ENCODE measurements at places on chromosomes 5 and 9.

- no peak for DNase-seq
Observed at GRCh38 chr5:160699301-160699700, 152.7 kb downstream of the ATP10B start.

GRCh38 chr5:10339058-10339811, 14.3 kb upstream of the MARCHF6 start:
- no peak for DNase-seq

DNA sequence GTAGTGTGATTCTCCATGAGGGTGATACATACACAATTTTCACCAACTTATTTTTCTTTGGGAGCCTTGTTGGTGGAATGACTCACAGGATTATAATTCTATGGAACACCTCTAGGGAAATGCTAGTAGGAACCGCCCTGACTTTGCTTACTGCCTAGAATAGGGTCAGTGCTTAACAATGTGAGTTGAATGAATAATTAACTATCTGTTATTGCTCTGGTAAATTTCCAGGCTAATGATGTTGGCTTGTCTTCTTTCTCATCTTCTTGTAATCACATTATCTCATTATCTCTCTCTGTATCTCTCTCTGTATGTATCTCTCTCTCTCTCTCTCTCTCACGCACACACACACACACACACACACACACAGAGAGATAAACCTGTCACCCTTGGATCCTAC, 291.1 kb downstream of the TRIM32 start:
- no peak for DNase-seq

DNA sequence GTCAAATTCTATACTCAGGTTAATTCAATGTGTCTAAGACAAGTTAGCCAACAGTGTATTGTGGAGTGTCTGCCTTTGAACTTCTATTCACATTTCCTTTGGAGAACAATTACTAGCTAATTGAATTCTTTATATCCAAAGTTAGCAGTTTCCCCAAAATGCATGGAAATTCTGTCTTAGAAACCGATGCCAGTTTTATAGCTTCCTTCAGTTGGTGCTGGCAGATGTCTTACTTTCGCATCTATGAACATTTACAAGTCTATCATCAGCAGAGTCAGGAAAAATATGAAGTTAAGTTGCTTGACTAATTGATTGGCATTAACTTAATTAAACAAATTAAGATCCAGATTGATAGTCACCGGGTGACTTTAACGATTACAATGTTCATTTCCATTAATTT, 527.6 kb upstream of the CDH18 start:
- no peak for DNase-seq

- no peak for DNase-seq
Observed at GRCh38 chr9:22986556-22986955, 539.9 kb downstream of the DMRTA1 start.

GRCh38 chr5:158819840-158820620, 279.7 kb downstream of the EBF1 start:
- no peak for DNase-seq

DNA sequence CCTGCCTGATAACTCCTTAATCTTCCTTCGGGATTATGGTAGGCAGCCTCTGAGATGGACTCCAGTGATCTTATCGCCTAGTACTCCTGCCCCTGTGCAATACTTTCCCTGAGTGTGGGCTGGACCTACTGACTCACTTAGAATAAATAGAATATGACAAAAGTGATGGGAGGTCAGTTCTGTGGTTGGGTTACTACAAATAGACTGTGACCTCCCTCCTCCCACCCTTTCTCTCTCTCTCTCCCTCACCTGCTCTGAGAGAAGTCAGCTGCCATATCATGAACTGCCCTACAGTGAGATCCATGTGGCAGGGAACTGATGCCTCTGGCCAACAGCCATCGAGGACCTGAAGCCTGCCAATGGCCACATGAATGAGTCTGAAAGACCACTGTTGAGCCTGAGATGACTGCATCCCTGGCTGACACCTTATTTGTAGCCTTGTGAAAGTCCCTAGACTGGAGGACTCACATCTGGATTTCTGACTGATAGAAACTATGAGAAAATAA, 31.7 kb downstream of the NRG2 start:
- DNase-seq = no peak

GRCh38 chr5:149012350-149012749, 50.5 kb downstream of the SH3TC2 start:
- DNase-seq = no peak

DNA sequence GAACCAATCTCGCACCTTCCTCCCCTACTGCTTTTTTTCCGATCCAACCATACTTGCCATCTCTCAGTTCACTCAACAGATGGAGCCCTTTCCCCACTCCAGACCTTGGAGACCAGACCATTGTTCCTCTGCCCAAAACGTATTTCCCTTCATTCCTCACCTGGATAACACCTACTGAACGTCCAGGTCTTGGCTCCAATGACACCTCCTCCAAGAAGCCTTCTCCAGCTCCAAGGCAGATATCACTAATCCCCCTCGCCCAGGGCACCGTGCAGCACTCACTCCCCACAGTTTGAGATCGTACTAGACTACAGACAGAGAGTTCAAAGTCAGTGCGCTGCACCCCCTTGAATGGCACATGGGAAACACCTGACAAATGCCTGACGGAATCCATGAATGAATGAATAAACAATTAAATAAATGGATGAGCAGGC, 47.1 kb upstream of the AKNA start:
- DNase-seq = no peak

GRCh38 chr9:16092142-16093091, 539.6 kb downstream of the CCDC171 start:
- DNase-seq = no peak

- no peak for DNase-seq
Observed at GRCh38 chr5:1497795-1498622, 25.8 kb downstream of the LPCAT1 start.

DNA sequence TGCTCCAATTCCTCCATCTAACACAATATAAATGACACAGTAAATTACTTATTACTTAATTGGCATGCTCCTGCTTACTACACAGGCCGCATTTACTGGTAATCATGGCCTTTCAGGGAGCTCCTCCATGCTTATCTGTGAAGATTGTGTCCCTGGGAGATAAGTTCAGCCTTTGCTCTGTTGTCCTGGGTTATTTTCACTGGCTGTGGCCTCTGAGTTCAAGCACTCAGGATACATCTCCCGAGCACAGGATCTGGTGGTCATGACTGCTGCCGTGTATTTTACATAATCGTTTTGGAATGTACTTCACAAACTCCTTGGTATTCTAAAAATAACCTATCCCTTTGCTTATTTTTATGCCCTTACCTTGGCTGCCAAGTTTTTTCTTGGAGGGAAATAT, 215.7 kb downstream of the ICE1 start:
- DNase-seq = no peak

DNA sequence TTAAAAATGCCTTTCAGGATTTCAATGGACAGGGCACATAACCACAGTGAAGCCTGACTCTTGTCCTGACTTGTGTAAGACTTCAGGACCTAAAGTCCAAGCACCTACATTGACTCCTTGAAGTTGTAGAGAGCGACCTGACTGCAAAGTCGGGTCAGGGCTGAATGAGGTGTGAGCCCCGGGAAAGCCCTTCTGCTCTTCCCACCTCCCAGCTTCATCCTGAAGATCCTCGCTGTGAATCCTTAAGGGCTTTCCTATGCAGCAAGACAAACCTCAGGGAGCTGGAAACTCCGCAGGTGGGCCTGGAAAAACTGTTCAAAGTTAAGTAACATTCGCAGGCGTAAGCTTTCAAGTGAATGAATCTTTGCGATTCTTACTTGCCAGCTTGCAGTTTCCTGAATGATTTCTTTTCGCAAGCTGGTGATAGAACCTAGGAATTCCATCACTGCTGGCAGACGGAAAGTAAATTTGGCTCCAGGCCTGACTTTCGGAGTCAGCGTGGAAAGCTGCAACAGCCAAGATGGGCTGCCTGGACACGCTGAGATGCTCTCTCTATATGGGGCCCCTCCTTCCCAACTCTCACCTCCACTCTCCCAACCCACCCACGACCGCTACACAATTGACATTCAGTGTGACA, 10.9 kb downstream of the SEMA5A start:
- no peak for DNase-seq

DNA sequence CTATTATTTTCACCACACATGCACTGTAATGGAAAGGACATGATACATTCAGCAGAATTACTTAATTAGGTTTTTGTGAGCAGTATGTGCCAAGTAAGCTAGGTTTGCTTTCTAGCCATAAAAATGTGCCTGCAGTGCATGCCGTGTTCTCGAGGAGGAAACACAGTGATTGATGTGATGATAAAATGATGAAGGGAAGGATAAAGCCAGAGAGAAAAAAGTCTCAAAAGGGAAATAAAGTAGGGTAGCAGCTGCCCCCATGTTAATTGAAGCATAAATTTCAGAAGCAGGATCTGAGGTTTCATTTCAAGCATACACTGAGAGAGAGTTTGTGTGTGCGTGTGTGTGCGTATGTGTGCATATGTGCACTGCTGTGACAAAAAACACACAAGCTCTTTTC, 714.2 kb upstream of the C9orf72 start:
- DNase-seq = no peak

DNA sequence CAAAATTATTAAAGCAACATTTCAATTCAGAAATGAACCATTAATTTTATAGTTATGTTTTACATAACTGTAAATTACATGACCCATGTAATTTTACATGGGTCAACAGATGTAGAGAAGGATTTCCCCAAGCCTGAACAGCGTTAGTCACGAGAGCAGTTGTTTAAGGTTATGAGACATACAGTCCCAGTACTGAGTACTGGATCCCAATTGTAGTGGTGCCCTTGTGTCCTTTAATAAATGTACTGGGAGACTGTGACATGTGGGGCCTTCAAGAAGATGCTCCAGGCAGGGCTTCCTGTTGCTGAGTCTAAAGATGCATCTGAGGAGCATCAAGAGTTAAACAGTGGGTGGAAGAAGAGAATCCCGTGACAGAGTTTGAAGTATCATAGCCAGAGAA, 125.5 kb upstream of the ZNF462 start:
- no peak for DNase-seq

DNA sequence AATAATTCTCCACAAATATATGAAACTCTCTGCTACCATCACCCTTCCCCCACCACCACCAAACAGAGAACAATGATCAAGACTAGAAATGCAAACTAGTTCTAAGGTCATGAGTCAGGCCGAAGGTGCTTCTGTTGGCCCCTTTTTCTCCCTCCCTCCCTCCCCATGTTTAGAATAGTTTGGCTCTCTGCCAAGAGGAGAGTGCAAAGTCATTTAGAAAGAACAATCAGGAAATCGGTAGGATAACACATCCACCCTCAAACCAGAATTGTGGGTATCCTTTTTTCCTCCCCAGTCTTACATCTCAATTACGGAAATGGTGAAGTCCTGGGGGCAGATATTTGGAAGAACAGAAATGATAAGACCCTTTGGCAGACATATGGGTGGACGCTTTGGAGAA, 170.1 kb downstream of the SLF1 start:
- no peak for DNase-seq

DNA sequence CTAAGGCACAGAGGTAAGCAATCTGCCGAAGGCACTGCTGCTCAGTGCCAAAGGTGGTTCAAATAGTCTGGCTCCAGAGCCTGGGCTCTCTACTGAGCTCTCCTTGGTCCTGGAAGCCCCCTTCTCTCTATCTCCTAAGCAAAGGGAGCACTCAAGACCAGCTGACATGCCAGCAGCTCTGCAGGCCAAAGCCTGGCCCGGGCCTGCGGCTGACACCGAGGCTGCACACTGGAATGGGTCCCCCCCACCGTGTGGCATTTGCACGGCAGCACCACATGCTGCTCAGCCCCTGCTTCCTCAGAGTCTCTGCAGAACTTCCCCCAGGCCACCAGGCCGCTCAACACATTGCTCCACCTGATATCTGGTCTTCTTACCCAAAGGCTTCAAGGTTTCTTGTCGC, 57.8 kb upstream of the GOLPH3 start:
- DNase-seq = no peak

GRCh38 chr9:4986783-4987182, 1.7 kb downstream of the JAK2 start:
- DNase-seq = no peak
